ENCODE measurements at places on chromosomes 1 and 21.

- peak; percentile 66 for DNase-seq
These were observed 1.7 kb downstream of the TOR1AIP1 start for GRCh38 chr1:179883745-179884138.

DNA sequence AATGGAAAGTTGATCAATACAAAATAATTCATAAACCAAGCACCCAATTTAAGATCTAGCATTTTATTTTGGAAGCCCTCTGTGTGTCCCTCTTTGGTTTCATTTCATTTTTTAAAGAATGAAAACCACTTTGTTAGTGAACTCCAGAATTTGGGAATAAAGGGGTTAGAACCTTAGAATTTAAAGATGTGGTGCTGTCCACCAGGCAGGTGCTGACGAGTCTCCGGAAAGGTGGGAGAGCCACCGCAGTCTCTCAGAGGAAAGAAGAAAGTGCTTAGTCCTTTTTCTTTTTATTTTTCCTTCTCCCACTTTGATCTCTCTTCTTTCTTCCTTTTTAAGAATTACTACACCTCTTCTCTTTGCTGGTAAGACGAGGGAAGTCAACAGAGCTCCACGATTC, 20.5 kb upstream of the HIVEP3 start:
- no peak for DNase-seq

GRCh38 chr1:20211511-20211931, 25.2 kb upstream of the PLA2G2C start:
- no peak for DNase-seq

DNA sequence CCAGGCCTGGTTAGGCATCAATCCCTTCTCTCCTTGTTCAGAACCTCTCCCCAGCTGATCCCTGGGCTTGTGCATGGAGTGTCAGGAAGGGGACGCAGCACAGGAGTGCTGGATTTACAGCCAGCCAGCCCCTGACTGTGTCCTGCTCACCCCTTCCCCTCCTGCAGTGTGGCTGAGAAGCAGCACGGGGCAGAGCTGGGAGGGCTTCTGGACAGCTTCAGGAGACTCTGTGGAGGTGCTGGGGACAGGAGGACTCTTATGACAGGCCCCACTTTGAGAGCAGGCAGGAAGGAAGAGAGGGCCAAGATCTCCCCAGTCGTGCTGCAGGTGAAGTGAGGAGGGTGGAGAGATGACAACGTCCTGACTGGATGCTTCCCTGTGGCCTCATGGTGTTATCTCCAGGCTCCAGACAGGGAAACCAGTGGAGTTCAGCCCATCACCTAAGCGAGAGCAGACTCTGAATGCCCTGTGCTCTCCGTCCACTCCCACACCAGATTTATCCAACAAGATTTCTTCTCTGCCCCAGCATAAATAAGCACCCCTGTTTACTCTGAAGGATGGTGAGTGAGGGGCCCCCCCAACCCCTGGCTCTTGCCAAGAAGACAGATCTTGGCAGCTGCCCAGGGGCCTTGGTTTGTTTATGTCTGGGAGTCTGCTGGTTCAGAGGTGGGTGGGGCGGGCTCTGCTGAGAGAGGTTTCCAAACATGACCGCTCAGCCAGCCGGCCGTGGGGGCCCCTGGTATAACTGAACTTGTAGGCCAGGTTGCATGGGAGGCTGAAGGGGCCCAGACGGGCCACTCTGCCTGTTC, 21.3 kb downstream of the TMCC2 start:
- no peak for DNase-seq

GRCh38 chr1:18633422-18634155, 2.9 kb downstream of the PAX7 start:
- no peak for DNase-seq

GRCh38 chr1:5768014-5768413, 224.2 kb downstream of the NPHP4 start:
- no peak for DNase-seq

GRCh38 chr1:204756811-204757210, 71.3 kb upstream of the LRRN2 start:
- no peak for DNase-seq
